HFFc6 (cell line): ENCODE measurements at places on chromosomes 6 and 20. TPM values are rescaled to one million over a fixed set of nuclear protein-coding genes. Genes with fewer than 3 reads are reported as not detected.
A peak's percentile ranks its signal among the peaks of the same experiment; 100 is the strongest.

DNA sequence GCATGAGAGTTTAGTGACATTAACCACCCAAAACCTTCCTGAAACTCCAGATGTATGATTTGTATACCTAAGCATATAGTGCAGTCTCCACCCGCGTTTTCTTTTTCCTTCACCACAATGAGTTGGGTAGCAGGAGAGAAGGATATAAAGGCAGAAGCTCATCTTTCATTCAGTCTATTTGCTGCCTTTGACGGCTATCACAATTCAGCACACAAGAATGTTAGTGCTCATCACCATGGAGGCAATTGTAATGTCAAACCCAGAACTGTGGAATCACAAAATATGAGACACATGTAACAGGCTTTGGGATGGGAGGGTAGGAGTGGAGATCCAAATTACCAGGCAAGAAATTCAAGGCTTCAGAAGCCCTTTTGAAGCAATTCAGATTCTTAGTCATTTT, 17.6 kb downstream of the ZHX3 start:
- peak overlapping the region; percentile 36 for H3K27ac ChIP-seq
- peak; percentile 27 for DNase-seq
- peaks cover 28% of the 10 kb centered on the region; the same call in 1 of the 2 replicates for H3K4me1 ChIP-seq
- H3K4me3 ChIP-seq, result no peak overlapping the region
- H3K27me3 ChIP-seq, result no peaks in the 10 kb centered on the region

SLC22A3 gene
- not detected in 3 replicates for total RNA-seq

PAX1 gene
- not detected in 3 replicates for total RNA-seq

- no peaks in the 10 kb centered on the region for H3K36me3 ChIP-seq
- no peak overlapping the region for H3K27ac ChIP-seq
- DNase-seq, result no peak
These were observed 236.8 kb upstream of the FKBP1C start for GRCh38 chr6:62974452-62974851.

GRCh38 chr6:106747139-106747538, 117.8 kb downstream of the QRSL1 start:
- peaks cover 43% of the 10 kb centered on the region for H3K4me1 ChIP-seq
- H3K4me3 ChIP-seq, result no peak overlapping the region
- H3K36me3 ChIP-seq, result no peaks in the 10 kb centered on the region; the same call in 1 of the 2 replicates

DNA sequence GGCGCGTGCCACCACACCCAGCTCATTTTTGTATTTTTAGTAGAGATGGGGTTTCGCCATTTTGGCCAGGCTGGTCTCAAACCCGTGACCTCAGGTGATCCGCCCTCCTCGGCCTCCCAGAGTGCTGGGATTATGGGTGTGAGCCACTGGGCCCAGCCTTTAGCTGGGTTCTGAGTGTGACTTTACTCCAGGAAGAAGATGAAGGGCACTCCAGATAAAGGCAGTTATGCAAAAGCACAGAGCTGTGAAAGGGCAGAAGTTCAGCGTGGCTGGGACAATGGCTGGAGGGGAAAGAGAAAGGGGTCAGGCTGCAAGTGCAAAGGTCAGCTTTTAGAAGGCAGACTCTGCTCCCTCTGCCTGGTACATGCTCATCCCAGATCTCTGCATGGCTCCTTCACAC, 39.7 kb downstream of the MAP3K5 start:
- H3K27ac ChIP-seq, result no peak overlapping the region
- H3K36me3 ChIP-seq, result peaks cover 6% of the 10 kb centered on the region
- H3K27me3 ChIP-seq, result peaks cover 1% of the 10 kb centered on the region; the same call in 1 of the 2 replicates
- H3K4me1 ChIP-seq, result peaks cover 31% of the 10 kb centered on the region
- no peak overlapping the region for H3K4me3 ChIP-seq

GRCh38 chr6:150266963-150267685, 101.7 kb upstream of the IYD start:
- no peaks in the 10 kb centered on the region for H3K36me3 ChIP-seq
- peaks cover 50% of the 10 kb centered on the region for H3K4me1 ChIP-seq
- H3K27me3 ChIP-seq, result no peaks in the 10 kb centered on the region; the same call in 1 of the 2 replicates
- peak overlapping the region; percentile 98 for H3K27ac ChIP-seq
- peak overlapping the region; percentile 72 for H3K4me3 ChIP-seq

DNA sequence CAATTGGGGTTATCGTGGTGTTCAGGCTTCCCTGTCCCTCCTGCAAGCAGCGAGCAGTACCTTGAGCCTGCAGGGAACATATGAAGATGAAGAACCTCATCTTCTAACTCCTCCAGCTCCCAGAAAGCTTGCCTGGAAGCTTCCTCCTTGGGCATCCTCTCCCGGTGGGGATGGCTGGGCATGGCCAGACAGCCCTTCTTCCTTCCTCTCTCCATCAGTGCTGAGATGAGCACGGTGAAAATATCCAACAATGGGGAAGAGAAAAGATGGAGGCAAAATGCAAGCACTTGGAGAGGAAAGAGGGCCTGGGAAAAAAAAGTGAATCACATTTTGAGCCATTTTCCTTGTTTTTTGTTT, 107.7 kb upstream of the FOXA2 start:
- no peak overlapping the region for H3K27ac ChIP-seq
- no peaks in the 10 kb centered on the region for H3K36me3 ChIP-seq
- H3K27me3 ChIP-seq, result peaks cover 2% of the 10 kb centered on the region; the same call in 1 of the 2 replicates
- H3K4me1 ChIP-seq, result no peaks in the 10 kb centered on the region
- DNase-seq, result no peak

TRERF1 gene
- 10.0 and 14.4 TPM in 2 replicates for total RNA-seq

CDSN gene
- total RNA-seq, result not detected in 3 replicates

DNA sequence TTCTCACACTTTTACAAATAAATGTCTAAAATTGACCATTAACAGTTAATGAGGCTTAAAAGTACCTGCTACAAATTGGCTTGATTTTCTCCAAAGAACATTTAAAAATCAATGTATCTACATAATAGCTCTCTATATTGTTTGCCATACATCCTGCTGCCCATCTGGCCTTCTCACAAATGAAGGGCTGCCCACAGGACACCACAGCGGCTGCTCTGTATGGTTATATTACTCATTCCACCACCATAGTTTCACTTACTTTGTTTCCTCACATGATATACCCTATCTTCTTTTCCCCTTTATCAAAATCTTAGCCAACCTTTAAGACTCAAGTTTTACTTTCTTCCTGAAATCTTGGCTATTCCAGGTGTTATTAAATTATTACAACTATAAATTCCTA, 407.7 kb upstream of the HTR1E start:
- no peaks in the 10 kb centered on the region for H3K4me1 ChIP-seq
- no peak for DNase-seq
- H3K27ac ChIP-seq, result no peak overlapping the region
- no peaks in the 10 kb centered on the region for H3K27me3 ChIP-seq

SPTLC3 gene
- not detected in 3 replicates for total RNA-seq

- H3K27me3 ChIP-seq, result no peaks in the 10 kb centered on the region
- peaks cover 35% of the 10 kb centered on the region for H3K4me1 ChIP-seq
- no peak for DNase-seq
These were observed 42.5 kb downstream of the SYNE1 start for GRCh38 chr6:152594701-152595100.

DNA sequence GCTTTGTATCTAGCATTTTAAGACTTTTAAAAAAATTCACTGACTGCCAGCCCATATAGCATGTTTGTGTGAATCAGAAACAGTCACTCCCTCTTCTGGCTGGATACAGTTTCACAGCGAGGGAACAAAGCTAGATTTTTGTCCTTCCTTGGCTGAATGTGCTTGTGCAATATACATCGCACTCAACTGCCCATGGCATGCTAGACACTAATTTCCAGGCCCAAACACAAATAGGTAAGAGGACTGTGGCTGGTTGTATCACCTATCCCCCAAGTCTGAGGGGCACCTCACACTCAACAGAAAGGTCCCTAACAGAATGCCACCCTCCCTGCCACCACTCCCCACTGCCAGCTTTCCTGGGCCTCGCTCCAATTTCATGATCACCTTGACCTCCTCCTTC, 16.2 kb upstream of the BLCAP start:
- DNase-seq, result peak; percentile 65
- H3K36me3 ChIP-seq, result no peaks in the 10 kb centered on the region
- peaks cover 6% of the 10 kb centered on the region for H3K27me3 ChIP-seq
- H3K4me1 ChIP-seq, result peaks cover 38% of the 10 kb centered on the region
- H3K4me3 ChIP-seq, result no peak overlapping the region

DNA sequence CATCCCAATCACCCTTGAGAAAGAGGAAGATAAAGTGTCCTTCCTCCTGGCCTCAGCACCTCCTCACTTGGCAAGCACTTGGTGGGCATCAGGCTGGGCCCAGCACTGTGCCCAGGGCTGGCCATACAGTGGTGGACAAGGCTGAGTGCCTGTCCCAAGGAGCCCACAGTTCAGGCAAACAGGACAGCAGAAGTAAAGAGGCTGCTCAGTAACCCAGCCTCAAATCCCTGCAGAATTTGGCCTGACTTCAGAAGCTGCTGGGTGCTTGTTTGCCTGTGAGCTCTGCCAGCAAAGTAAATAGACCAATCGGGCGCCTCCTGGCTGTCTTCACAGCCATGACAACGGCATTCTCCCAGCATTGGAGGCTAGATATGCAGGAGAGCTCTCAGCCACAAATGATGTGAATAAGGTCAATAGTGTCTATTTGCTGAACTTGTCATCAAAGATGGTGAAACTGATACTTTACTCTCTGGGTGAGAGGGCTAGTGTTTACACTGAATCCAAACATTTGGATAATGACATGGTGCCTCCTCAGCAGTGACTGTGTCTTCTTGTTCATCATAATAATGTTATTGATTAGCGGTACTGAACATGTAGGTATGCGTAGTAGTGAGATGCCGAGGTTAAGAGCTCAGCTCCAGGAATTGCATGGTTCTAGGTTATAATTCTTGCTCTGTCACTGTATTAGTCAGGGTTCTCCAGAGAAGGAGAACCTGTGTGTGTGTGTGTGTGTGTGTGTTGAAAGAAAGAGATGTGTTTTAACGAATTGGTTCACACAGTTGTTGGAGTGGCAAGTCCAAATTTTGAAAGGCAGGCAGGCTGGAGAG, 36.9 kb upstream of the FANCE start:
- 0 out of 2 replicates have a peak overlapping the region, but pooled peaks have one; percentile 34 for H3K4me3 ChIP-seq
- DNase-seq, result peak; percentile 92
- peaks cover 18% of the 10 kb centered on the region; the same call in 1 of the 2 replicates for H3K36me3 ChIP-seq
- peaks cover 3% of the 10 kb centered on the region for H3K27me3 ChIP-seq
- H3K4me1 ChIP-seq, result peaks cover 45% of the 10 kb centered on the region

DNA sequence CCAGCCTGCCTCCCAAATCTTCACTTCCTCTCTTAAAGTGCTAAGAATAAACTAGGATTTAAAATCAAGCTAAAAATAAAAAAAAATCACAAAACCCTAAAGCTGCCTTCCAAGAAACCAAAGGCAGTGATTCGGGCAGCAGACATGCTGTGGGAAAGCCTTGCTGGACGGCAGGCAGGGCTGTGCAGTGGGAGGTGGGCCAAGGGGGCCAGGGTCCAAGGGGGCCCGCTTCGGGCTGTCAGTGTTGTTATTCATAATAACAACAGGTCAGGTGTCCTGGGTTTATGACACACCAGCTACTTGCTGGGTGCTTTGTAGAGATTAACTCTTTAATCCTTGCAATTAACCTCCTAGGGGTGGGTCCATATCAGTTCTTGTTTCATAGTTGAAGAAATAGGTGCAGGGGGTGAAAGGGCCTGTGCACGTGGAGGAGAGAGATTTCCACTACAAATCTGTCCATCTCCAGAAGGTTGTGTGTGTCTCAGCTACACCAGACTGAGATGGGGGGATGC, 40.4 kb downstream of the CD40 start:
- no peak overlapping the region for H3K4me3 ChIP-seq
- H3K27me3 ChIP-seq, result peaks cover 35% of the 10 kb centered on the region
- DNase-seq, result no peak
- H3K27ac ChIP-seq, result no peak overlapping the region

DNA sequence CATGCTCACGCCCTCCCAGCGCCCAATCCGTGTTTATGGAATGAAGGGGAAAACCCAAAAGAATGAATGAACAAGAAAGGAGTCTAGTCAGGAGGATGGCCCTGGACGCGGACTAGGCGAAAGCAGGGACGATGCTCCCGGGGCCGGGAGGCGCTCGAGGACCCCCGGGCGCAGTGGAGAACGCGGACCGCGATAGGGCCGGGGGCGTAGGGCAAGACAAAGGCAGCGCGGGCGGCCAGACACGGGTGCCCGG, 758 bp downstream of the GCLC start:
- H3K4me1 ChIP-seq, result peaks cover 57% of the 10 kb centered on the region
- H3K27me3 ChIP-seq, result no peaks in the 10 kb centered on the region
- peak overlapping the region; percentile 94 for H3K4me3 ChIP-seq

GRCh38 chr6:121666814-121667213, 231.4 kb downstream of the GJA1 start:
- H3K36me3 ChIP-seq, result no peaks in the 10 kb centered on the region
- peak; percentile 76 for DNase-seq
- H3K27me3 ChIP-seq, result no peaks in the 10 kb centered on the region
- peak overlapping the region; percentile 67 for H3K27ac ChIP-seq
- H3K4me3 ChIP-seq, result no peak overlapping the region; the same call in 1 of the 2 replicates

- no peak for DNase-seq
- H3K4me1 ChIP-seq, result peaks cover 13% of the 10 kb centered on the region; the same call in 1 of the 2 replicates
- H3K36me3 ChIP-seq, result no peaks in the 10 kb centered on the region; the same call in none of the 2 replicates
These were observed 512.7 kb upstream of the JAG1 start for GRCh38 chr20:11186301-11187008.

RAD21L1 gene
- 0.35 to 0.64 TPM (median 0.48 TPM) in 3 replicates for total RNA-seq

- no peak overlapping the region for H3K4me3 ChIP-seq
- no peaks in the 10 kb centered on the region for H3K4me1 ChIP-seq
- DNase-seq, result no peak
- no peak overlapping the region for H3K27ac ChIP-seq
- no peaks in the 10 kb centered on the region for H3K36me3 ChIP-seq
- H3K27me3 ChIP-seq, result peaks cover 17% of the 10 kb centered on the region
These were observed 305.5 kb downstream of the QKI start for GRCh38 chr6:163720005-163720404.

DNA sequence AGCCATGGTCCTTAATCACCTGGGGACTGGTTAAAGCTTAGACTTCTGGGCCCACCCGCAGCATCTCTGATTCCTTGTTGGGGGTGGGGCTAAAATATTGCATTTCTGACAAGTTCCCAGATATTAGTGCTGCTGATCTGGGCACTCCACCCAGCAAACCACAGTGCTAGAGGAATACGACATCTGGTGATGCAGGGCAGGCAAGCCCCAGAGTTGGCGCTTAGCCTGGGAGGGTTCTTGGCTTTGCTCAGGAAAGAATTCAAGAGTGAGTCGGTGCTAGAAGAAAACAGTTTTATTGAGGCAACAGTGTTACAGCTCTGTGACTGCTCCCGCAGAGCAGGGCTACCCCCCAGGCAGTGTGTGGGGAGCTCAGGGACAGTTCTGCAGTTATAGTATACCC, 210.7 kb downstream of the TFAP2C start:
- no peak overlapping the region for H3K4me3 ChIP-seq
- H3K4me1 ChIP-seq, result no peaks in the 10 kb centered on the region
- peaks cover 37% of the 10 kb centered on the region for H3K27me3 ChIP-seq
- no peaks in the 10 kb centered on the region for H3K36me3 ChIP-seq
- H3K27ac ChIP-seq, result no peak overlapping the region

BFSP1 gene
- 1.6 to 3.3 TPM (median 2.0 TPM) in 3 replicates for total RNA-seq

GRCh38 chr20:1777476-1777820, 117.8 kb upstream of the SIRPA start:
- H3K4me3 ChIP-seq, result peak overlapping the region; percentile 90
- peaks cover 23% of the 10 kb centered on the region for H3K4me1 ChIP-seq
- no peak for DNase-seq
- peaks cover 15% of the 10 kb centered on the region for H3K27me3 ChIP-seq
- H3K27ac ChIP-seq, result peak overlapping the region; percentile 81
- H3K36me3 ChIP-seq, result 0 out of 2 replicates have a peak, but pooled peaks cover 3% of the 10 kb centered on the region

DNA sequence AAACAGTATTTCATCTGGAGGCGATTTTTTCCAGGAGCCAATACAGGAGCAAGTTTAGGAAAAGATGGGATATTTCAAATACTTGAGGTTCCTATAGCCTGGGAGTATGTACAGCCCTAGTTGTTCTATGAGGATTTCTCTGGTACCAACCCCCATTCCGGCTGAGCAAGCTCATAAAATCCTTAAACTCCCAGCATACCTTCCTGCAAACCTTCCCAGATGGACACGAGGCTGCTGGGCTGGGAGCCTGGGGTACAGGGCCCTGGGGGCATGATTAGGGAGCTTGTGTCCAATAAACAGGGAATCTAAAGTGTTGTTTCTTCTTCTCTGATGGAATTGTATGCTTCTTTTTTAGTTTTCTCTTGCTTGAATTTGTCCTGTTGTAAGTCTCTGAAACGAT, 1.5 kb downstream of the PRRC2A start:
- peaks cover 3% of the 10 kb centered on the region; the same call in 1 of the 2 replicates for H3K27me3 ChIP-seq
- peak overlapping the region; percentile 94 for H3K27ac ChIP-seq
- peak; percentile 42 for DNase-seq
